Stimulated activated CD4-positive, alpha-beta T cell treated with anti-CD3 and anti-CD28 coated beads, Interleukin-2, amount 100 ng/mL, for 48 hours (primary cell): ENCODE measurements at places on chromosomes 7 and 10.

DNA sequence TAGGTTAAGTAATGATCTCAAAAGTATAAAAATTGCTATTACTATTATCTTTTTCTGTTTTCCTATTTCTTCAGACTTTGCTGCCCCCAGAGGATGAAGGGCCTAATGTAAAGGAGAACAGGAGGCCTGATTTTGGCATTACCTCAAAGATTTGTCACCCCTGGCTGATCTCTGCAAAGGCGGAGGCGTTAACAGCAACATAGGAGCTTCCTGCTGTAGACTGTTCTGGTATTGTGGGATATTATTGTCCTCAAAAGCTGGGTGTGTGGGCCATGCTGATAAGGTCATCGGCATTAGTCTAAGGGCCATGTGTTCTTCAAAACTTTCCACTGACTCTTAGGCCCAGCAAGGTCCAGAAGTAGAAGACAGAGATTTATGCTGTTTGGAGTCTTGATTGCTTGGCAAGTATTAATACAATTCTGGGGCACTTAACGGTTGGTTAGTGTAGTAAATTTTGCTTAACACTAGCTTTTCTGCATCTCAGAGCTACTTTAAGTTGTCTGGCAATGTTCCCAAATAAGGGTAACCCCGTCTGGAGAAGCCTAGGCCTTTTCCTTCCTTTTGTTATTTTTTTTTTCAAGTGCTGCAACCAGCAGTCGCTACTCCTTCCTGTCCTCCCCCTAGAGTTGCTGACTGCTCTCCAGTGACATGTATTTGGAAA is 14.0 kb upstream of the ENTPD1 start:
- DNase-seq, result no peak

GRCh38 chr10:95397747-95398146 is 106.9 kb upstream of the PDLIM1 start:
- DNase-seq, result no peak

DNA sequence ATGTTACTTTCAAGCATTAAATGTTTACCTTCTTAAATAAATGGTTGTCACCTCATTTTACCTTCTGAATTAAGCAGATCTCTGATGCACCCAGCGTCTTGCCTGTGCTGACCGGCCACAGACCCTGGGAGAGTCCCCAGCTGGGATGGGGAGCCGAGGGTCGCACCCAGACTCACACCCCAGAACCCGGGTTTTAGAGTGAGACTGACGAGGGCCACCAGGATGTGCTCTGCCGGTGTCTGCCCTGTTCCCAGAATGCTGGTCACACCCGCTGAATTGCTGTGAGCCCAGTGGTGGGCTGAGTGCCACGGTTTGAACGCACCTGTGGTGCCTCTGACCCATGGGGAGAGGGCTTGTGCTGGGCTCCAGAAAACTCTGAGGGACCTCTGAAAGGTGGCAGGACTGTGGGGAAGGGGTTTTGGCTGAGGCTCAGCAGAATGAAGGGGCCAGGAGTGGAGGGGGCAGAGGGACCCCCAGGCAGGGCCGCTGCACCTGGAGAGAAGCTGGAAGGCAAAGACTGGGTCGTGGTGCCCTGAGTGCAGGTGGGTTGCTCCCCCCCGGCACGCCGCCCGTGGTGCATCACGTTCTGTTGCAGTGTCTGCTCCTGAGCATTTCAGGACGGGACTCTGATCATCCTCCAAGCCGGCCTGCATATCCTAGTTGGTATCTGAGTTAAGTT is 39.2 kb downstream of the INPP5A start:
- no peak for DNase-seq

GRCh38 chr10:87991946-87992345 is 128.5 kb downstream of the PTEN start:
- DNase-seq, result no peak

GRCh38 chr10:4678023-4678950 is 147.7 kb upstream of the AKR1E2 start:
- no peak for DNase-seq

DNA sequence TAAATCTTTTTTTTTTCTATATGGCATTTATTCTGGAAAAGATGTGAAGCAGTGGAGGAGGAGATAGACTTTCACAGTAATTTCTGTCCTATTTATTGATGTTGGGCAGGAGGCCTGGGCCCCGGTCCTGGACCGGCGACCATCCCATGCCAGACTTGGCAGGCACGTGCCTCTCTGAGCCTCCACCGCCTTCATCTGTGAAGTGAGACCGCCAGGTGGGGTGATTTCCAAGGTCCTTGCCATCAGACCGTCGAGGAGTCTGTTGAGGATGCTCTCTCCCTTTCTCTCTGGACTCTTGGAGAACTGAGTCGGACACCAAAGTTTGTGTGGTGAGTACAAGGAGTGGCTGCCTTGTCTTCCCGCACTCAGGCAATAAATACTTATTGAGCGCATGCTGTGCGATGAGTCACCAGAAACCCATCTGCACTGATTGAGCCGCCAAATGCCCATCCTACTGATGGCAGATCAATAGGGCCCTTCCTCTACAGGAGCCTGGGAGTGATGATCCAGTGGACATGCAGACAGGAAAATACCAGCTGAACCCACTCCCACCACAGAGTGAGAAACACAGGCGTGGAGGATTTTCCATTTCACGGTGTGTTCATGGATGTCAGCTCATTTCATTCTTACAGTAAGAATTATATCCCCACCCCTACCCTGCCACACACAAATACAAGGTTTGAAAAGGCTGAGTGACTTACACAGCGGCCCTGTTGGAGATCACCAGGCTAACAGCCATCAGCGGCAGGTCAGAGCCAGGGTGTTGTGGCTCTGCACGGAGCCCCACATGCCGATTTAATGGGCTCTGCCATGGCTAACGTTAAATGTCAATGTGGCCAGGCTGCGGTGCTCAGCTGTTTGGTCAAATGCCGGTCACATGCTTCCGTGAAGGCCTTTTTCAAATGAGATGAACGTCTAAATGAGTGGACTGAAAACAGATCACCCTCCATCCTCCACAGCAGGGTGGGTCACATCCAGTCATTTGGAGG is 11.5 kb upstream of the PRKAG2 start:
- DNase-seq, result no peak

GRCh38 chr7:51079494-51079893 is 237.1 kb downstream of the COBL start:
- DNase-seq, result no peak
